ENCODE measurements at places on chromosomes 12 and 14. TPM values are rescaled to one million over a fixed set of nuclear protein-coding genes. Genes with fewer than 3 reads are reported as not detected.

The CLEC9A gene
- total RNA-seq: not detected

- no peak for DNase-seq
Observed at GRCh38 chr12:65125975-65126374, 4.9 kb upstream of the WIF1 start.

GRCh38 chr12:62133440-62133839 lies 126.8 kb upstream of the USP15 start:
- DNase-seq: no peak

DNA sequence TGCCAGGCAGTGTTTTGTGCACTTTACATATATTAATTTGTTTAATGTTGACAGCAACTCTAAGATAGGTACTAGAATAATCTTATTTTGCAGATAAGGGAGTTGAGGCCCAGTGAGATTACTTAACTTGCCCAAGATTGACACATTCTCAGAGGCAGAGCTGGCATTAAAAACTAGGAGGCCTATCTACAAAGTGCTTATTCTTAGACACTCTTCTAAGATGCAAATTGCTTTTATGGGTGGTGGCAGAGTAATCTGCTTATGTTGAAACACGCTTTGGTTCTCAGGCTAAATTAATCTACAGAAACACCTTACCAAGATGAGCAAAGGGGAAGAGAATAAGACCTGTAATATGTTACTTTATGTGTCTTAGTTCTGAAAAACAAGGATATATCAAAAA lies 7.2 kb downstream of the MGP start:
- DNase-seq: no peak

GRCh38 chr14:104216457-104216856 lies 78.1 kb downstream of the KIF26A start:
- DNase-seq: no peak

GRCh38 chr14:34713122-34713680 lies 1.2 kb downstream of the CFL2 start:
- no peak for DNase-seq

DNA sequence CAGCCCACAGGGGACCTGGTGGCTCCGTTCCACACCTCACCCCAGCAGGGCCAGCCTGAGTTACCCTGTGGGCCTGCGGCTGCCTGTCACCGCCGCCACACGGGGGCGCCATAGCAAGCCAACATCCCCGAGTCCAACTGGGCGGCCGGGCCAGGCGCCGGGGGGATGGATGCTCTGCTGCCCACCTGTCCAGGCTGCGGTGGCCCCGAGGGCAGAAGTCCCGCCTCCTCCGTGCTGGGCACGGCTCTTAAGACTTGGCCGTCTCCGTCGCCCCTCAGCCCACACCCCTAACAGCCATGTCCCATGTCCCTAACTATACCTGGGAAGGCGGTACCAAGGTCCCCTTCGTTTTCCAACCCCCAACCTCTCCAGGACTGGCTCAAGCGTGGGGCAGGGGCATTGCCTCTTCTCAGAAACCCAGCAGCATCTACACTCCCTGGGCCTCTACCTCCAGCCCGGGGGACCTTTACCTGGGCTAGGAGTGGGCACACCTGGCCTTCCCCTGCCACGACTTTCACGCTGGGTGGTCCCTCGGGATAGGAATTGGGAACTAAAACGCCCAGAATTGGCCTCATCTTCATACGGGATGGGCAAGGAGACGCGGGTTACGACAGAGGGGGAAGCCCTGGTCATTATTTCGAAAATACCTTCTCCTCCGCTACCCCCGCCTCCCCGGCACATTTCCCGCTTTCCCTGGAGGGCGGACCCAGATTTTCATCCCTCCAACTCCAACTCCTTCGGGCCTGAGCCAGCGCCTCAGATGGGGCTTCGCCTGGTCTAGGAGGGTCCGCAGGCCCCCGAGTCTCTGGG lies 1.1 kb upstream of the CYP46A1 start:
- DNase-seq: peak; percentile 95

- no peak for DNase-seq
Observed at GRCh38 chr12:63990828-63991547, 146.5 kb downstream of the SRGAP1 start.

Measured in right cardiac atrium (tissue), 5 donors.